ENCODE measurements at places on chromosomes 16 and 17.
A peak's percentile ranks its signal among the peaks of the same experiment; 100 is the strongest.

- no peak for DNase-seq
Observed at GRCh38 chr16:67227567-67227921, 614 bp downstream of the TMEM208 start.

DNA sequence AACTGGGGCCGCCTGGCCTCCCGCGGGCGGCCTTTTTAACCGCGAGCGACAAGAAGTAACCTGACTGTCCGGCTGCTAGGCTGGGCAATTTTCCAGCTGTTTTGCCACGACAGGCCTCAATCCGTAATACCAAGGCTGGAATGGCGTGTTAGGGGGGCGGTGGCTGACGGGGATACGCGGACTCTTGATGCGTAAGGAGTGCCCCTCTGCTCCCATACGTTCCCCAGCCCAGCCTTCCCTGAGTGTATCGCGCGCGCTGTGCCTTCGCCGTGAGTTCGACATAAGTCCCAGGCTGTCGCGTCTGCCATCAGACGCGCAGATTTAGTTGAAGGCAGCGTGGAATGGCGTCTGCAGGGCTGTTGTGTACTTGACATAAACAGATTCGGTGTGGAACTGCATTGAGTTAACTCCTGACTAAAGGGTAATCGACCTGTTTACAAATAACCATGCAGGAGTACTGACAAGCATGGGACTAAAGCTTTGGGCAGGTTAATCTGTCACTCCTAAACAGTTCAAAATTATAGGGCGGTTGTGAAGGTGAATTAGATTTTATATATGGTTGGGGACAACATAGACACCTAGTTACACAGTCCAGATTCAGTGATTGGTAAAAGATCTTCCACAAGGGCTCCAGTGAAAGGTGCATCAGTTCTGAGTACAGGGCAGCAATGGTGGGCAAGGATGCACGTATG is 16.6 kb upstream of the ERN1 start:
- DNase-seq = peak; percentile 45

DNA sequence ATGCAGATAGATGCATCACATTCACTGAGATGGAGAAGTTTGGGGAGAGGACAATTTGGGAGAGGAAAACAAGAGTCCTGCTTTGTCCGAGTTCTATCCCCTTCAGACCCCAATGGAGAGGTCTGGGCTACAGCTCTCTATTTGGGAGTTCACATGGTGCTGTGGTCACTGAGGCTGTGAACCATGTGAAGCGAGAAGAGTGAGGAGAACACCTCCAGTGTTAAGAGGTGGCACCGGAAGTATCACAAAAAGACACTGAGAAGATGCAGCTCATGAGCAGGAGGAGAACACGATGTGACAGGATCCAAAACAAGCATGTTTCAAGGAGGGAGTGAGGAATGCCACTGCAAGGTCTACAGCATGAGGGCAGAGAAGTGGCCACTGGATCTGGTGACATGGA is 39.7 kb downstream of the PIK3R5 start:
- DNase-seq = no peak

DNA sequence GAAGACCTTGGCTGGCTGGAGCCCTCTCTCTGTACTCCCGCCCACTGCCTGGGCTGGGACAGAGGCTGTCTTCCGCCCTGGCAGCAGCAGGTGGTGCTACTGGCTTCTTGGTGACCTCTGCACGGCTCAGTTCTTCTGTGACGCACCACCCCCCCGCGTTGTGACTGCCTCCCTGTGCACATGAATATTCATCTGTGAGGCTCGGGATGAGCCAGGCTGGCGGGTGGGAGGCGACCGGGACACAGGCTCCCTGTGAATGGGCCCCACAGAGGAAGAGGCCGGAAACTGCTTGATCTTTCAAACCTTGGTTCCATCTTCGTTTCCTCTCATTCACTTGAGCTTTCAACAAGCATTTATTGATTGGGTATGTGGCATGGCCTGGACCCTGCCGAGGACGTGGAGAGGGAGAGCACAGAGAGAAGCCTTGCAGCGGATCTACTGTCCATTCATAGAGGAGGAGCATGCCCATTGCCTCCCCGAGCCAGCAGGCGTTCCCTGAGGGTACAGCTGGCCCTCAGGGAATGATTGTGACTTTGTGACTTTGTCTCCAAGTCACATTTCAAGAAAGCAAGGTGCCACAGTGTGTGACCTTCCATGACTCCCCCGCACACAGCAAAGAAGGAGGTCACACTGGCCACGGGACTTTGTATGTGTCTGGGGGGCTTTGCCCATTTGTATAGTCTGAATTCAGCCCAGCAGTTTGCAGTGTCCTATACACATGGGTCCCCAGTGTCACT is 45.0 kb downstream of the B9D1 start:
- no peak for DNase-seq

DNA sequence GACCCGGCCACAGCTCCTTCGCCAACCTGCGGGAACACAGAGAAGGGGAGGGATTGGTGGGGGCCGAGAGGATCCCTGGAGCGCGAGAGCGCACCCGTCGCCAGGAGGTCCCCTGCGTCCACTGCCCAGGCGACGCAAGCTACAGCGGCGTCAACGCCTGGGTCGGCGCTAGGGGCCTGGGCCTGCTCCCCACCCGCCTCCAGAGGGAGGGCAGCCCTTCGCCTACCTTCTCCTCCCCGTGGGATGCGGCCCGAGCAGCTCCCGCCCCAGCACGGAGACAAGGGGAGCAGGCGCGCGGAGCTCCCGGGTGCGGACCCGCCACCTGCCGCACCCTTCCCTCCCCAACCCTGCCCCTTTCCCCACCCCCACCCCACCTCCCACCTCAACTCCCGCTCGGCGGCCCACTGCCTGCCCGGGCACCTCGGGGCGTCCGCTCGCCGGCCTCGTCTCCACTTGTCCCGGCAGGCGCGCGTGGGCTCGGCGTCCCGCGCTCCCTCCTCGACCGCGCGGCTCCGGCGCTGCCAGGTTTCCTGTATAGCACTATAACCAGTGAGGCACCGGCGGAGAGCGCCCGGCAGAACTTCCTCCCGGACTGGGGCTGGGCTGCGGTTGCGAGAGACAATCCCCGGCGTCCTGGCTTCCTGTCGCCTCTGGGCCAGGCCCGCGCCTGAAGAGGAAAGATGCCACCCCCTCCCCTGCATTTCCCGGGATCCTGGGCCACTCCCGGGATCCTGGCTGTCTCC is 119.1 kb upstream of the SMURF2 start:
- no peak for DNase-seq

GRCh38 chr17:21291862-21292261 is 7.4 kb downstream of the MAP2K3 start:
- no peak for DNase-seq

DNA sequence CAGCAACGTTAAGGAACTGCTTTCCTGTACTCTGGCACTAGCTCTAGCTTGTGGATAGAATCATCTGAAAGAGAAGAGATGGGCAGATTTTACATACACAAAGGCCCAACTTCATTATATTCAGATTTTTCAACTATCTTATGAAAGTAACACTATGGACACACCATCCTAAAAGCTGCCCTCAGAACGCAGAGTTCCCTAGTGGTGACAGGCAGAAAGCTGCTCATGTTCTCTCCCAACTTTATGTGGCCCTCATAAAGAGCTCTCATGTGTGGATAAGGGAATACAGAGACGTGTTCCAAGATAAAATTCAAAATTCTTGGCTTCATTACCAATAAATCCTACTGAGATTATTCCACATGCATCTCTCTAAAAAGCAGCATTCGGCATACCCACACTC is 1.5 kb downstream of the CFAP20 start:
- DNase-seq = no peak

GRCh38 chr16:11276896-11277593 is 765 bp upstream of the PRM2 start:
- no peak for DNase-seq

GRCh38 chr17:28917029-28917428 is 14.2 kb upstream of the DHRS13 start:
- no peak for DNase-seq

DNA sequence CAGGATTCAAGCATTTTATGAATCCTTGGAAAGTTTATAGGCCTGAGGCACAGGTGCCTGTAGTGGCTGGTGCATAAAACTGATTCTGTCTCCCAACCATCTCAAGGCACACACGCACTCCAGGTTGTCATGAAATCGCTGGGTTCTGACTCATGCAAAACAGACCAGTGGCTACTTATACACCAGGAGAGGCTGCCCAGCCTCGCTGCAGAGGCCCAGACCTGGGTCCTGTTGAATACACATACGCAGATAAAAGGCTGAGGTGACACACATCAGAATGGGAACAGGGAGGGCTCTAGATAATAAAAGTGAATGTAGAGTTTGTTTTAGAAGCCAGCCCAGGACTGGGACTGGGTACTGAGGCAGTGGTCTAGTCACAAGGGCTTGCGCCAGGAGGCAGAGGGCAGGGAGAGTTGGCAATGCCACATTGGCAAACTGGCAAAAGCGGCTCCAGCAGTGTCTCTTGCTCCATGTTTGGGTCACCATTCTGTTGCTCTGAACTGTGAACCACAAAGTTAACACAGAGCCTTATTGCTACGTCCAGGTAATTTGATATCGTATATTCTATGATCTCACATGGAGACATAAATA is 13.6 kb downstream of the OR1D5 start:
- no peak for DNase-seq

GRCh38 chr16:24853830-24854229 is 8.1 kb downstream of the SLC5A11 start:
- no peak for DNase-seq

DNA sequence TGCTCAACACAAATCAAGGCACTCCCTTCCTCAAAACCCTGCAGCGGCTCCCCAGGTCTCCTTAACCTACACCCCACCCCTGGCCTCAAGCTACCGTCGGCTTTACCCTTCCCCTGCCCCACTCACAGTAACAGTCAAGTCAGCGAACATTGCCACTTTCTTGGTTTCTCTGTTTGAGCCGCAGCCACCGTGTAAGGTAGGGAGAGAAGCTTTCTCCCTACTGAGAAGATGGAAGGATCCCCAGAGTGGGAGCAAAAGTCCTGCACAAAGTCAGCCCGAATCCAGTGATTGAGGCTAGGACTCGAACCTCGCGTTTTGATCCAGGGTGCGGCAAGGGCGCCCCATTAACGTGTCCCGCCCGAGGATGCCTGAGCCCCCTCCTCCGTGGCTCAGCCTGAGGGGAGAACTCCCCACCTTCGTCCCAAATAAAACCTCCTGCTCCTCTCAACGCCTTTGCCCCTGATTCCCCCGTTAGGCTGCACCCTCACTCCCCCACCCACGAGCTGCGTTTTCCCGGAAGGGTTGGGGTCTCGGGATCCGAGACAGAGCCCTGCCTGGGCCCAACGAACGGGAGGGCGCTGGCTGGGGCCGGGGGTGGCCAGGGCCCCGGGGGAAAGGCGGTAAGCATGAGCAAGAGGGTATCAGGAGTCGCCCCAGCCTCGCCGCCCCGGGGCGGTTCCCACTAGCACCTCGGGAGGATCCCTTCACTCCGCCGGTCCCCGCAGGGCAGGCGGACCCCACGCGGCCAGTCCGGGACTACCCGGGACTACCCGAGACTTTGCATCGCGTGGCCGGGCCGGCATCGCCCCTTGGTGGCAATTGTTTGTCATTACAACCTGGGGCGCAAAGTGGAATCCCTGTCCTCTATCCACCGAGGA is 9.9 kb upstream of the NAGS start:
- DNase-seq = peak; percentile 55

DNA sequence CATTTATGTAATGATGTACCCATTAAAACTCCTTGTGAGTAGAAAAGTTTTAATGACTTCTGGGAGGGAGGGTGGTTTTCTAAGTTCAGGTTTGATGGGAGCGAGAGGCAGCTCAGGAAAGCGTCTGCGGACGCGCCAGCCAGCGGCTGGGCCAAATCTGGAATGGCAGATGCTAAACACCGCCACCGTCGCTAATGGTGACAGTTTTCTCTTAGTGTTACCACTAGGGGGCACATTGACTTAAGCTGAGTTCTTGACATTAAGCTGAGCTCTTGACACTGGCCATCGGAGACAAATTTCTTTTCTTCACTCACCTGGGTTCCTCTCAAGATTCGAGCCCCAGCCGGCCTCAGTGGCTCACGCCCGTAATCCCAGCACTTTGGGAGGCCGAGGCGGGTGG is 6.7 kb downstream of the TRPV1 start:
- no peak for DNase-seq

DNA sequence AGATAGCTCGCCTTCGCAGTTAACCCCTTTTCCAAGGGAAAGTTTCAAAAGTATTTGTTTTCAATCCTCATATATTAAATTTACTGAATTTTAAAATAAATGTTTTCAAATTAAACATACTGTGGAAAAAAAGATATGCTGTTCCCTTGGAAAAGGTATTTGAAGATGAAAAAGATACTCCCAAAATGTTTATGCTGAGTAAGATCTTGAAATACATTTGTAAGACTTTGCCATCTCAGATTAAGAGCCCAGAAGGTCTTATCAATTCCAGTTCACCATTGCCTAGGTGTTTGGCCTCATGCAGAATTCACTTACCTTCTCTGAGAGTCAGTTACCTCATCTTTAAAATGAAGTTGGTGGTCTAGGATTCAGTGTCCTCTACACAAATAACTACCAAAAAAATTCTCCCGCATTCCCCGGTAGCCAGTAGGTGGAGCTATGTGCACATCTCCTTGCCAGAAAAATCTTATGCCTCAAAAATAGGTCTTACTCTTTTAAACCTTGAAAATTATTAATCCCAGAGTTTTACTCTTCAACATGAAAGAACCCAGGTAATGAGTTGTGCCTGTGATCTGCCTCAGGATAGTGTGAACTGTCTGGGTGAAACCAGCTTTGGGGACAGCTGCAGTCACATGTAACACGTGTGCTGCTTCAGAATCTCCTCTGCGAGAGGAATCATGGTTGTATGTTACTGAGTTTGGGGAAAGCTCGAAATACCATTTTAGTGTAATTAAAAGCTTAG is 178.3 kb downstream of the MRTFB start:
- peak; percentile 20 for DNase-seq

DNA sequence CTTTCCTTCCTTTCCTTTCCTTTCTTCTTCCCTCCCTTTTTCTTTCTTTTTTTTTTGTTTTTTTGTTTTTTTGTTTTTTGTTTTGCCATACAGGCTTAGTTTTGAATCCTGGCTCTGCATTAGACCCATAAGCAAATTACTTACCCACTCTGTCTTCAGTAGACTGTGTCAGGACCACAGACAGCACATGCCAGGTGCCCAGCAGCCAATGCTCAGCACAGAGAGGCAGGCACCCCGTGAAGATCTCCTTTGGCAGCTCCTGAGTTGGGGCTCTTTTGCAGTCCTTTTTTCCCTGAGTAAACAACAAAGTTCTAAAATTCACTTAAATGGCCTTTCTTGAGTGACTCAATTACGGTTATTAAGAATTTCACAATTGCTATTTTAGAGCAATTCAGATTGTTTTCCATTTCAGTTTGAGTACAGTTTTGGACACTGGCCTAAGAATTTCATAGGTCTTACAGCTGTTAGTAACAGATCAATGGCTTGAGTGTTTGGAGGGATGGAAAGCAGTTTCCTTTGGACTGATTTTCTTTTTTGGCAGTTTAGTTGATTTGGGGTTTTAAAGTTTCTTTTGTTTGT is 26.2 kb upstream of the SLC5A11 start:
- no peak for DNase-seq

- DNase-seq = no peak
Observed at GRCh38 chr17:9531034-9531433, 44.6 kb downstream of the STX8 start.

DNA sequence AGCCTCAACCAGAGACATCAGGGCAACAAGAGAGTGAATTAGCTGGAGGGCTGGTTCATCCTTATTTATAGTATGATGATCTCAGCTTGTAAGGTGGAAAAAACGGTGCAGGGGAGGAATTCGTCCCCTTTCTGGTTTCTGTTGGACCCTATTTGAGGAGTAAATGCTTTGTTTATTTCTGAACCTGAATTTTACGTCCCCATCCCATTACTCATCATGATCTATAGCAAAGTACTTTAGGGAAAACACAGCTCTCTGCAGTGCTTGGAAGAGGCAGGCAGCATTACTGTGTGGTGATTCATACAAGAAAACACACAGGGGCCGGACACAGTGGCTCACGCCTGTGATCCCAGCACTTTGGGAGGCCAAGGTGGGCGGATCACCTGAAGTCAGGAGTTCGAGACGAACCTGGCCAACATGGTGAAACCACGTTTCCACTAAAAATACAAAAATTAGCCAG is 8.0 kb upstream of the VAT1L start:
- no peak for DNase-seq

Measured in activated CD4-positive, alpha-beta T cell treated with anti-CD3 and anti-CD28 coated beads, Interleukin-2, amount 50 U/mL, for 24 hours (primary cell).